Skeletal muscle tissue (tissue), 5 donors: ENCODE measurements at places on chromosomes 1 and 21. TPM values are rescaled to one million over a fixed set of nuclear protein-coding genes. Genes with fewer than 3 reads are reported as not detected.

Gene FAM163A
- under 0.01 TPM for total RNA-seq

Gene PCSK9
- total RNA-seq, result 3.1 TPM

Gene BRINP3
- 3.7 TPM for total RNA-seq

Gene CEP170
- 51.1 TPM for total RNA-seq

Gene KCNT2
- 8.9 TPM for total RNA-seq

Gene DUSP12
- total RNA-seq, result 35.5 TPM

Gene ARHGEF16
- total RNA-seq, result 0.52 TPM

Gene RGS13
- under 0.01 TPM for total RNA-seq

Gene KIF26B
- 0.52 TPM for total RNA-seq

Gene CD1D
- total RNA-seq, result 1.0 TPM

Gene UBXN11
- total RNA-seq, result 2.1 TPM

Gene KRTAP12-2
- not detected for total RNA-seq

Gene E2F2
- total RNA-seq, result 5.7 TPM

Gene ZBTB21
- total RNA-seq, result 3.7 TPM

Gene LORICRIN
- not detected for total RNA-seq

Gene LRRN2
- 2.1 TPM for total RNA-seq

Gene G0S2
- total RNA-seq, result 78.8 TPM

Gene S100A7A
- not detected for total RNA-seq

Gene CD52
- not detected for total RNA-seq

Gene SLC44A3
- total RNA-seq, result 2.6 TPM

Gene CRP
- total RNA-seq, result not detected
